Epithelial cell of proximal tubule (primary cell): ENCODE measurements at places on chromosomes 13 and 19.

DNA sequence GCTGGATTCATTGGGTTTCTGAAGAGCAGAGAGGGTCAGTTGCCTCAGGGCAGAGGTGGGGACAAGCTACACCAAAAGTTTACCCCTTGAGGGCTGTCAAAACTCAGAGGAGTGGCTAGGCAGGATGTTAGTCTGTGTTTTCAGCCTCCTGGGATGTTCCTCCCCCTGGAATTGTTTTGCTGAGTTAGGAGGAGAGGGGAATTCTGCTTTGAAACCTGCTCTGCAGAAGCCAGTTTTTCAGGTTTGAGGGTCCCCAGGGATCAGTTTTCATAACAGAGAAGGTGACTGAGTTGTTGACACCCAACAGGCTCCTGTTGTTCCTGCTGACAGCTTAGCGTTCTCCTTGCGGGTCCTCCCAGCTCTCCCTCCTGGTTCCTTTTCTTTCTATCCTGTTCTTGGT lies 121.9 kb upstream of the TMTC4 start:
- no peak for DNase-seq

DNA sequence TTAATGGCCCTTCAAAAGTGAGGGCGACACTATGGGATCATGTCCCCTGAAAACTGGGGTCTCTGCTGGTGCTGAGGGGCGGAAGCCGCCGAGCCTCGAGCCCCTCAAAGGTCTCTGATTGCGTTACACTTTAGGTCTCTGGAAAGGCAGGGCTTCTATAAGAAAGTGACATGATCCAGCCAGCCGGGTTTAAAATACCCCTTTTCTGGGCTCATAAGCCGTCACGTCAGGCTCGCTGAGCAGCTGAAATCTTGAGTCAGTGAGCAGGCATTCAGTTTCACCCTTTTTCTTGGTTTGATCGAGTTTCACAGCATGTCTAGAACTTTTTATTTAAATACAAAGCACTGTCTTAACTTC lies 600 bp upstream of the HMGB1 start:
- DNase-seq: no peak

DNA sequence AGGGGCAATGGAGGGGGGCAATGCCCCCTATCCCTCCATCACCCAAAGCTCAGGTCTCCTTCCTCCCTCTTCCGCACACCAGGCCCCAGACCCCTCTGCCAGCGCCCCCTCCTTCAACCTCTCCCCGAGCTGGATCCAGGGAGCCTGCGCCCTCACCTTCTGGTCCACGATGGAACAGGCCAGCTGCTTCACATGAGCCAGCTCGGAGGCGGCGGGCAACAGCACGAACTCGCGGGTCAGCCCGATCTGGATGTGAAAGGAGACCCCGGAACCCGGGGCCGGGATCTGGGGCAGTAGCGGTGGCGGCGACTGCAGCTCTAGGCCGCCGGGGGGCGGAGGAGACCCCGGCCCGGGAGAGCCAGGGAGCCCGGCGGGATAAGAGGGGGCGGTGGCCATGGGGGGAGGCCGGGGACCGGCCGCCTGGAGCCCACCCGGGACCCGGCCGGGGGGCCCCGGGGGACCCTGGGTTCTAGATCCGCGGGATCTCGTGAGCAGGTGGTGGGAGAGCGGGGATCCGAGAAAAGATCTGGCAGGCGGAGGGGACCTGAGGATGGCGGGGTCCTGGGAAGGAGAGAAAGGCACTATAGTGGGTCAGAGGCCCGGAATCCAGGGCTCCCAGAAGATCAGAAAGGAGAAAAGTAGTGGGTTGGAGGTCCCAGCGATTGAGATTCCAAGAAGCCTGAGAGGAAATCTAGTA lies 791 bp downstream of the PRKD2 start:
- no peak for DNase-seq

DNA sequence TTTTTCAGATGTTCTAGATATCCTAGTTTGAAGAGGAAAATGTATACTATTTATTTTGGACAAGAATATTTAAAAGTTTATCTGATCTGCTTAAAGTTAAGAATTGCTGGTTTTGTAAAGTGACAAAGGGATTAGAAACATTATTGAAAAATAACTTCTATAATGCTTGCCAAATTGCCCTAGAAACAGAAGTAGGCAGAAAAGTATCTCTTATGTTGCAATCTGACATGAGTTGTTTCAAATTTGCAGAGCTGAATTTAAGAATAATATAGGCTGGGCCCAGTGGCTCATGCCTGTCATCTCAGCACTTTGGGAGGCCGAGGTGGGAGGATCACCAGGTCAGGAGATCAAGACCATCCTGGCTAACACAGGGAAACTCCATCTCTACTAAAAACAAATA lies 777.1 kb downstream of the LIG4 start:
- DNase-seq: no peak

DNA sequence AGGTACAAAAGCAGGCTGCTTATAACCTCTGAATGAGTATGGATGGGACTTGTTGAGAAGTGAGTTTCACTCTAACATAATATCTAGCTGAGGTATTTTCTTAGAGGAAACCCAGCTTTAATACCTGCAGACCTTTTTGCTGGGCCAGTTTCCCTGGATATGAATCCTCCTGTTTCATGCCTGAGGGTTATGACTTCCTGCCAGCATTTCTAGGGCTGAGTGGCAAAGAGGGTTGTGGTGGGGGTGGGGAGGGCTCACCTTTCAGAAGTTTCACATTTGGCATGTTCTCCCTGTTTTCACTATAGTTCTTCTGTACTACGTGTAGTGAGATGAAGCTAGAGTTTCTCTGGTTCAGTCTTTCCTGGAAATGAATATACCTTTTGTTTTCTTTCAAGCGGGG lies 73.7 kb downstream of the LACC1 start:
- DNase-seq: no peak
